Cortex of kidney (tissue), 1 donor: ENCODE measurements at places on chromosomes 6 and 20.

GRCh38 chr6:159609652-159610178 is 83.3 kb downstream of the SOD2 start:
- DNase-seq = no peak

- no peak for DNase-seq
Measured at GRCh38 chr6:6131492-6132109, 124.9 kb upstream of the NRN1 start.

DNA sequence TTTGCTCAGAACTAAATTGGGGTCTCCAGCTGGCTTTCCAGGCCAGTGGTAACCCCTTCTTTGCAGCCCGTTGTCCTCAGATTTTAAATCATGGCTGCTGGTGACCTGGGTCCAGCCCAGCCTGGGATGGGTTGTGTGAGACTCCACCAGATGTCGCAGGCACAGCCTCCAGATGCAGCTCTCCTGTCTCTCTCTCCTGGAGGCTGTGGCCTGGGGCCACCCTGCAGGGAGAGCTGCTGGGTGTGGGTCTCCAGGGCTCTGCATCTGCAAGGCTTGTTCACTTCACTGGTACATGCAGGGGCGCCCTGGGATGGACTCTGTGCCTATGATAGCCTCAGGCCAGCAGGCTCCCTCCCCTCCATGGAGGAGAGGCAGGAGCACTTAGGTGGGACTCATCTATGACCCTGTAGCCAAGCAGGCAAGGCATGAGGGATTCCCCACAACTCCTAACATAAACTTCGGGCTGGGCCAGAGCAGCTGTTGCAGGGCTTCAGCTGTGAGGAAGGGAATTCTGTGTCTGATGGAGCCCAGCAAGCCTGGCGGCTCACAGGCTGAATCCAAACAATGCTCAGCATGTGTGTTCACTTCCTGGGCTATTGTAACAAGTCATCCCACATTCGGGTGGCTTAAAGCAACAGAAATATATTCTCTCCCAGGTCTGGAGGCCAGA is 94.7 kb upstream of the NXT1 start:
- DNase-seq = no peak

- DNase-seq = no peak
Measured at GRCh38 chr20:63854766-63855362, 6.4 kb upstream of the ABHD16B start.

DNA sequence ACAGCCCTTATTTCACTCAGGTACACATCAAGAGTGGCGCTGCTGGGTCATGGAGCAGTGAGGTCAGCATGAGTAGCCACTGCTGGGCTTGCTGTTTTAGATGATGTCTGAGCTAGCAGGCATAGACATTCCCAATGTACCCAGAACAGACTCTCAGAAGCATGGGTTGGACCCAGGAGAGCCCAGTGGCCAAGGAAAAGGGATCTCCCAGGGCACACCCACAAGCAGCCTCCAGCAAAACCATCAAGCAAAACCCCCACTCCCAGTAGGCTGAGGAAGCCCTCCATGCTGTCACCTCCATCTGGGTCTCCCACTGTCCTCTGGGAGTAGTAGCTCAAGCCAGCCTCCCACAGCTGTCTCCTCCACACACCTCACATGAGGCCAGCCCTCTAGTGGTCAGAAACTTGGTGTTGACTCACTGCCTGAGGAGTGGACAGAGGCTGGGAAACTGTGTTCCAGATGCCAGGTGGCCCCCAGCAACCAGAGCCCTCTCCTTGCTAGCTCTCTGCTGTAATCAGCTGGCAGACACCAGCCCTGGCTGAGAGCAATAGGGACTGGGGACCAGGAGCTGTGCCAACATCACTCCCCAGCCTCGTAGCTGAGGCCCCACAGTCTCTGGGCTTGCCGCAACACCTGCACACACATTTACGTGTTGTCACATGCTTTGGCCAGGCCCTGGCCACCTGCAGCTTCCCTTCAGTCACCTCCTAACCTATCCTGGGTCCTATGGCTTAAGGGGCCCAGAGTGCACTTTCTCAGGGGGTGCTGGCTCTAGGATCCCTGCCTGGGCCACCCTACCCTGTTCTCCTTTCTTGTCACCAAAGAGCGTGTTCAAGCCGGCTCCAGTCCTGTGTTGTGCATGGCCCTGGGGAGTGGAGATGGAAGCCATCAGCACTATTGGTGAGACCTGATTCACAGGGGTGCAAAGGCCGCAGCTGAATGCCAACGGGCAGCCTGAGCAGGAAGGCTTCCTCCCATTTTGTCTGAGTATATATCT is 1.9 kb upstream of the AP5S1 start:
- no peak for DNase-seq

GRCh38 chr6:47653706-47654105 is 44.7 kb upstream of the ADGRF4 start:
- DNase-seq = no peak

- no peak for DNase-seq
Measured at GRCh38 chr6:152161501-152161900, 354.0 kb downstream of the ESR1 start.

DNA sequence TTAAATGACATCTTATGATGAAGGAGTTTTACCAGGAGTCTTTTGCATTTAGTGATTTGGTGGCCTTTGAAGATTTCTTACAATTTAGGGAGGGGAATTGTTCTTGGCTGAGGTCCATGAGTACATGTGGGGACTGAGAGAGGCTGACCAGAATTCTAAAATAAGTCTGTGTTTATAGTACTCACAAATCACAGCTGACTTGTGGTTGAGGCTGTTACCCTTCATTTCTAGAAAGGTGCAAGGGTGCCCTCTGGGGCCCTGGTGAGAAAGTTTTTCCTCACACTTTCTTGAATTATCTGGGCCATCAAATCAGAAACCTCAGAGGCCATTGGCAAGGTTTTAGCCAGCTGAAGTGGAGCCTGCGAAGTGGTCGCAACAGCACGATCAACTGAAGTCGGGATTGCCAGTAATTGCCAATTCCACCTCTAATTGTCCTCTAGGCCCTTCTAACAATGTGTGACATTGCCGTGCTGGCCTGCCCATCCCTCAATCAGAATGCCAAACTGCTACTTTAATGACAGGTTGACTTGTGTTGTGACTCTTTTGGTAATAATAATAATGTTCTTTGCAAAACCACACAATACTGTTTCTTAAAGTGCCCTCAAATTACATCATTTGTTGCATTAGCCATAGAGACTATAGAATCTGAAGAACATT is 221.6 kb downstream of the OGFRL1 start:
- DNase-seq = no peak

- DNase-seq = no peak
Measured at GRCh38 chr6:25124216-25124715, 154.9 kb upstream of the CARMIL1 start.

DNA sequence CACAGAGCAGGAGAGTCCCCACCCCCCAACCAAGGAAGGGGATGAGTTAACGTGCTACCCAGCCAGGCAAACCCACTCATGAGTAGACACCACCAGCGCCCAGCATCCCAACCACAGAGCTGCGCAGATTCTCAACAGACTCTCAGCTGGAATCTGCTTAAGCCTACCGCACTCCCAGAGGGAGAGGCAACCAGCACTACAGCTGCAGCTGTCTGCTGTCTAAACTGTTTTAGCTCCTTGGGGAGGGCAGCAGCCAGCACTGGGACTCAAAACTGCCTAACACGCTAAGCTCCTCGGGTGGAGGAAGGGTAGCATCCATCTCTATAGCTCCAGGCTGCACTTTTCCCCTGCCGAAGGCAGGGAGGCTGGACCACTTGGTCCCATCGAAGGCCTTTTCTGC is 539.8 kb downstream of the EPHA7 start:
- DNase-seq = no peak

- DNase-seq = no peak
Measured at GRCh38 chr20:23634985-23635767, 2.6 kb downstream of the CST3 start.

DNA sequence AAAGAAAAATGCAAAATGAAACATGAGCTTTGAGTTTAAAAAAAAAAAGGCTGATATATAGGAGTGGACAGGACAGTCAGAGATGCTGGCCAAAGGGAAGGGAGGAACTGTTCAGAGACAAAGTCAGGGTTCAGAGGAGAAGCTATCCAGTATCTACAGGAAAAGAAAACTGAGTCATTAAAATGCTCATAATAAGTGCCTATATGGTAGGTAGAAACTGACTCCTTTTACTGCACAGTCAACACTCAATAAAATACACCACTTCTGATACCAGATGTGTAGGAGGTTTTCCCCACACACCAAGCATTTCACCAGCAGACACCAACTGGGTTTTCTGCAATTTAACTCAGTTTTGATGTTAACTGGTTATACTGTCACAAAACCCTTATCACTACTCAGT is 32.9 kb downstream of the FRK start:
- no peak for DNase-seq

DNA sequence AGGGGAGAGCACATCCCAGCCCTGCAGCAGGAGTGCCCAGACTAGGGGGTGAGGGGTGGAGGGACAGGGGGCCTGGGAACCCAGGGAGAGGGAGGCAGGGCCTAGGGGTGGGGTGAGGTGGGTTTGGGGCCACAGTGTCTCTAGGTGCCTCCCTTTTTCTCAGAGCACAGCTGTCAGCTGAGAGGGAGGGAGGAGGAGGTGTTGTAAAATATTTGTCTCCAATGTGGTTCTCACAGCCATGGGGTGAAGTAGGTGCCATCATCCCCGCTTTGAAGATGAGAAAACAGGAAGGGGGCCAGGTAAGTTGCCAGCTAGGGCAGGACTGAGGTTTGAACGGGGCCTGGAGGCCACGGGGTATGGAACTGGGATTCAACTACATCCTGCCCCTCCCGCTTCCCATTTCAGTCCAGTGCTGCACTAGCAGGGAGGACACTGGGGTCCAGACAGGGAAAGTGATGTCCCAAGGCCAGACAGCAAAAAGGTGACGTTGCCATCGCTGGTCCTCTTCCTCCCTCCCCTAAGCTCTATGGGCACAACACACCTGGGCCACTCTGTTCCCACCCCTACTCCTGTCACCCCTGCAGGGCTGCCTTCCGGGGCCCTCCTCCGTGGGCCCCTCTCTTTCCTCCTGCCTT is 20.3 kb downstream of the PACSIN1 start:
- DNase-seq = no peak

DNA sequence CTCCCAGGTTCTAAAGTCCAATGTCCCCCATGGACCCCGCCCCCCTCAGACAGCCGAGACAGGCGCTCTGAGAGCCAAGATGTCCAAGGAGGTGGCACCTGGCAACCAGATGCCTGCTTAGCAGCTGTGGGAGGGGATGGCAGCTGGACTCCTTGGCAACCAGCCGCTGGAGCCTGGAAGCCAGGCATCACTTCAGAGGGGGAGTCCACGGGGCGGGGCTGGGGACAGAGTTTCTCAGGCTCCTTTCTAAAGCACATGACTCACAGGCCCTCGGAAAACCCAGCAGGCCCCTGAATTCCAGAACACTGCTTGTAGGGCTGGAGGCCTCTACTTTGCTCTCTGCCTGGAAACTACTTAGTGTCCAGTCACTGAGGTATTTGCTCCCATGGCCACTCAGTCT is 51.5 kb downstream of the PREX1 start:
- no peak for DNase-seq

- no peak for DNase-seq
Measured at GRCh38 chr6:30450548-30450908, 38.8 kb upstream of the HLA-E start.

GRCh38 chr20:10511170-10511508 is 76.0 kb downstream of the SLX4IP start:
- no peak for DNase-seq
